Jurkat, Clone E6-1 (cell line): ENCODE measurements at places on chromosomes 13 and 19.

GRCh38 chr19:7915250-7916102 is 846 bp downstream of the TGFBR3L start:
- DNase-seq: no peak

DNA sequence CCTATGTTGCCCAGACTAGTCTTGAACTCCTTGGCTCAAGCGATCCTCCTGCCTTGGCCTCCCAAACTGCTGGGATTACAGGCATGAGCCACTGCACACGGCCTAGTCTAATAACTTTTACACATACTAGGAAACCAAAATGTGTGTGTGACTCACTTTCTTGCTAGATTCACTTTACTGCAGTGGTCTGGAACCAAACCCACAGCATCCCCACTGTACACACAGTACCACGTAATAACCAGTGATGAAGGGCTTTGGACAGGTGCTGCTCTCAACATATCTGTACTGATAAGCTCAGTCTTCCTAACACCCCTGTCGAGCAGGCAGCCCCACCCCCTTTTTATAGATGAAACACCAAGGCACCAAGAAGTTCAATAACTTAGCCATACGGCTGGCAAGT is 5.1 kb downstream of the DNMT1 start:
- no peak for DNase-seq

DNA sequence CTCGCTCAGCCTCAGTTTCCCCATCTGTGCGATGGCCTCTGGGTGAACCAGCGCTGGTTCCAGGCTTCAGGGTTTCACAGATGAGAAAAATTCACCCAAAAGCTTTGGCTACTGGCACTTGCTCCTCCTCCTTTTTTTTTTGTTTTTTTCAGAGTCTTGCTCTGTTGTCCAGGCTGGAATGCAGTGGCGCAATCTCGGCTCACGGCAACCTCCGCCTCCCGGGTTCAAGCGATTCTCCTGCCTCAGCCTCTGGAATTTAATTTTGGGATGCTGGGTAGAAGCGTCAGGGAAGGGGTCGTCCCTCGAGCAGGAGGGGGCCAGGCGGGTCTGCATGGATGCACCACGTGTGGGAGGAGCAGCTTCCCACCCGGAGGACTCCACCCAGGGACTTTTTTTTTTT is 7.0 kb downstream of the PRSS57 start:
- no peak for DNase-seq

- no peak for DNase-seq
Observed at GRCh38 chr13:21361123-21361522, 98.0 kb downstream of the ZDHHC20 start.

GRCh38 chr13:38350114-38350617 is 515 bp downstream of the UFM1 start:
- DNase-seq: peak; percentile 1

DNA sequence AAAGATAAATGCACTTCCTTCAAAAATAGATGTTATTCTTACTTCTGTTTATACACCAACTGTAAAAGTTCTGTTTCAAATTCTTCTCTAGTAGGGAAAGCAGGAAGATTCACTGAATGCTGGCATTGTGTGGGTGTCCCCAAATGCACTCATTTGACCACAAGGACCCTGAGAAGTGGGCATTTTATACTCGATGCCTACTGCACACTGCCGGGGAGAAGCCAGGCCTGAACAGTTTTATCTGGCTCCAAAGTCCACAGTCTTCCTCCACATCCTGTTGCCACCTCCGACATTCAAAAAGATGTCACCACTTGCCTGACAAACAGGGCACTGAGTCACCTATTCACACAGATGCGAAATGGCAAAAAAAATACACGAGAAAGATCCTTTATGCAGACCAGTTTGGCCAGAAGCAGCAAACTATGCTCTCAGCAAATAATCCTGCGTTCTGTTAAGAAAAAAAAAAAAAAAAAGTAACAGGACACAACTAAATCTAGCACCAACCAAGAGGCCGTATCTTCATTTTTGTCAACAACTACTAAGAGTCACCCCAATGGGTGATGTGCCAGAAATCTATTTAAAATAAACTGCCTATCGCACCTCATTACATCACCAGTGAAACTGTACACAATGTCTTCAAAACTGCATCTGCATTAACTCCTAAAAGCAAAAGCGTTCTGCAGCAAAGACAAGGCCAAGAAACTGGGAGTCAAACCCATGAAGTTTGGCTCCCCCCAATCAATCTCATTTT is 6.2 kb downstream of the ZC3H4 start:
- DNase-seq: no peak

DNA sequence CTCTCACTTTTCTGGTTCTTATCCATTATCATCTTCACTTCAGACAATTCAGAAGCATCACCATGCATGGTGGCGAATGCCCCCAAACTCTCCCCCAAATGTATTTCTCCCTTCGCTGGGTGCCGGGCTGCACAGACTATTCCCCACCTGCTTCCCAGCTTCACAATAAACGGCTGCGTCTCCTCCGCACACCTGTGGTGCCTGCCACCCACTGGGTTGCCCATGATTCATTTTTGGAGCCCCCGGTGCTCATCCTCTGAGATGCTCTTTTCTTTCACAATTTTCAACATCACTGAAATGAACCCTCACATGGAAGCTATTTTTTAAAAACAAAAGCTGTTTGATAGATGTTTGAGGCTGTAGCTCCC is 2.8 kb upstream of the F10 start:
- DNase-seq: no peak

DNA sequence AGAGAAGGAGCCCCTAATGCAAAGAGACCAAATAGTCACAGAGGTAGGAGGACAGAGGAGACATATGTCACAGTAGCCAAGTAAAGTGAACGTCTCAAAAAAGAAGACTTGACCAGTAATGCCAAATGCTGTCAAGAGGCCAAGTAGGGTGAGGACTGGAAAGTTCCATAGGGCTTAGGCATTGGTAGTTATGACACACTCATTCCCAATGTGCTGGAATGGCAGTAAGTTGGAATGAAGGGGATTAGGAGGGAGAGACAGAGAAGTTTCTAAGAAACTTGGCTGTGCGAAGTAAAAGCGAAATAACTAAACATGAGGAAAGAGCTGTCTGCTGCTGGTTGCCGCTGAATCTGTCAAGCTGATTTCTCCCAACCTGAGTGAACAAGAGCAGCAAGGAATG is 14.9 kb upstream of the FRY start:
- DNase-seq: no peak

GRCh38 chr19:34273121-34273520 is 18.8 kb downstream of the GARRE1 start:
- DNase-seq: no peak

DNA sequence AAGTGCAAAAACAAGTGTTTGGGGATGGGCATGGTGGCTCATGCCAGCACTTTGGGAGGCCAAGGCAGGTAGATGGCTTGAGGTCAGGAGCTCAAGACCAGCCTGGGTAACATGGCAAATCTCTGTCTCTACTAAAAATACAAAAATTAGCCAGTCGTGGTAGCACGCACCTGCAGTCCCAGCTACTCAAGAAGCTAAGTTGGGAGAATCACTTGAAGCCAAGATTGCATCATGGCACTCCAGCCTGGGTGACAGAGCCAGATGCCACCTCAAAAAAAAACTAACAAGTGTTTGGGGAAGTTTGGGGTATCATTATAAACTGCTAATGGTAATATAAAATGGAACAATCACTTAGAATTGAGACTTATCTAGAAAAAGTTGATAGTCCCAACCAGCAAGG is 24.6 kb downstream of the XPO4 start:
- no peak for DNase-seq
